Urothelium cell line (cell line): ENCODE measurements at places on chromosomes 5 and 9.

GRCh38 chr5:131511934-131512333, 123.1 kb downstream of the RAPGEF6 start:
- no peak for DNase-seq

DNA sequence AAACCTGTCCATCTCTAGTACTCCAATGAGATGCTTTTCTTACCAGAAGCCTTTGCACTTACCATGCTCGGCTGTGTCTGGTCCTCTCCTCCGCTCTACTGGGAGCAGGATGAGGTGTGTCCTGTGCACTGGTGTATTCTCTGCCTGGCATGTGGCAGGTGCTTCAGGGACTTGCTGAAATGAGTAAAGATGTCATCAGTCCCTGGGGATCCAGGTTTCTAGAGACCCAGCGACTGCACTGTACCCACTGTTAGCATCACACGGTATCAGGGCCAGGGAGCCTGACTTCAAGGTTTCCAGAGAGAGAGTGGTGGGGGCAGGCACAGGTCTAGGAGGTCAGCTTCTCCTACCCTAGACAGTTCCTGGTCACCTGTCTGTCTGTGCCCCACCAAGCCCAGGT, 10.5 kb downstream of the PTTG1 start:
- DNase-seq = no peak

GRCh38 chr9:121242219-121242958, 25.6 kb upstream of the GSN start:
- DNase-seq = no peak

DNA sequence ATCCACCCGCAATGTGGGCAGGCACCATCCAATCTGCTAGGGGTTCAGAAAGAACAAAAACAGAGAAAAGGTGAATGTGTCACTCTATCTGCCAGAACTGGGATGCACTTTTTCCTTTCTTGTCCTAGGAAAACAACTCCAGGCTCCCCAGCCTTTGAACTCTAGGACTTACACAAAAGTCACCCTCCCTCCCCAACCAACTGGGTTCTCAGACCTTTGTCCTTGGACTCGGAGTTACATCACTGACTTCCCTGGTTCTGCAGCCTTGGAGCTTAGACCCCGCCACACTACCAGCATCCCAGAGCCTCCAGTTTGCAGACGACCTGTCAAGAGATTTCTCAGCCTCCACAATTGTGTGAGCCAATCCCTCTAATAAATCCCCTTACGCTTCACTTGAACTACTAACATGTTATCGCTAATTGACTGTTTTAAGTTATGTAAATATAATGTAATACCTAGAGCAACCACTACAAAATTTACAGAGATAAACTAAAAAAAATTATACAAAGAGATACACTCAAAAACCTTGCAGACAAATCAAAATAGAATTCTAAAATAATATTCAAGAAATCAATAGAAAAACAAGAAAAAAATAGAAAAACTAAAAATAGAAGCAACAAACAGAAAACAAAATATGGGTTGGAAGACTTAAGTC, 5.3 kb upstream of the UBLCP1 start:
- no peak for DNase-seq

DNA sequence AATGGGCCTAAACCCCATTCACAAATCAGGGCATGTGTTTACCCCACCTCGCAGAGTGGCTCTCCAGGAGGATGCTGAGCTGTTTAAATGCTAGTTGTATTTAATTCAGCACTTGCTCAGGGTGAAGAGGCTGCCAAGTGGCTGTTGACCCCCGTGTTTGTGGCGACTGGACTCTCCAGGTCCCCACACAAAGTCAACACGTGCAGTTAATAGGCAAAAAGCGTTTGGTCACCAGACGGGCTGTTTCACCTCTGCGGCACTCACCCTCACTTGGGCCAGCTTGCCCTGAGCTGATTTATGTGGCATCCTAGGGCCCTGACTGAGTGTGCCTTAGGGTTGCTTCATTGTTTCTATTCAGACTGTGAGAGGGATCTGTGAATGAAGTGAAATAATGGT, 152.3 kb downstream of the GAS1 start:
- DNase-seq = no peak

DNA sequence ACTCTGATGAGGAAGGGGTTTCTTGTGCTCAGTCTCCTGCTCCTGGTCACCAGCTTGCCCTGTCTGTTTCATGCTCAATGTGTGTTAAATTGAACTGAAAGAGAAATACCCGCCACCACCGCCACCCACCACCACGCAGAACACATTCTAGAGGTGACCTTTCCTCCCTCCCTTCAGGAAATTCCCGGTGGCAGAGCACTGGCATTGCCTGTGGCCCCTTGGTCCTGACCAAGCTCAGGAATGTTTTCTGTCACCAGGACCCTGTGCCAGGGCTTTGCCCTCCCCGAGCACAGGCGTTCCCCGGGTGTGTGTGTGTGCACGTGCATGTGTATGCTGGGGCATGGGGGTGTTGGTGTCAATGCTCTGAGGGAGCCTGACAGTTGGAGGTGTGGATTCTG, 10.2 kb upstream of the SLC25A51 start:
- DNase-seq = no peak

GRCh38 chr5:172669386-172670004, 28.4 kb downstream of the NEURL1B start:
- no peak for DNase-seq

DNA sequence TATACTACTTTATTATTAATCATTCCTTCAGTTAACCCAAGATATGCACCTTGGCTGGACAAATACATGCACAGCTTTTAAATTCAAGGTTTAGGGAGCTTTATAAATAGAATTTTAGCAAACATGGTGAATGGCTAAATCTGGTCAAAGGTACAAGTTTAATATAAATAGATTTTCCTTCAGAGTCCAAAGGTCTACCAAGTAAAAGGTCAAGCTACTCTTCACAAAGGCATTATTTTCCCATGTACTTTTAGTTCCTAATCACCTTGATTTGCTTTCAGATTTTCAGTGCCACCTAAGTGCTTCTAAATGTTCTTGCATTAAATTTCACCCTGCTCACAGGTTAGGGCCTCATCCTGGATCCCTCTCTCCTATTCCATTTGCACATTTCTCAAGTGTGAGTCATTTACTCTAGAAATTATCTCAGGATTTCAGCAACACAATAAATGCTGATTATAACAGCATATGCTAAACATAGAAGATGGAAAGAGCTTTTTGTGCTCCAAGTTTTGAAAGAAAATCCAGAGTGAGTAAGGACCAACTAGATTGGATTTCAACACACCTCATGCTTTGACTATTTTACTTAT, 459.4 kb upstream of the ITGA1 start:
- no peak for DNase-seq

DNA sequence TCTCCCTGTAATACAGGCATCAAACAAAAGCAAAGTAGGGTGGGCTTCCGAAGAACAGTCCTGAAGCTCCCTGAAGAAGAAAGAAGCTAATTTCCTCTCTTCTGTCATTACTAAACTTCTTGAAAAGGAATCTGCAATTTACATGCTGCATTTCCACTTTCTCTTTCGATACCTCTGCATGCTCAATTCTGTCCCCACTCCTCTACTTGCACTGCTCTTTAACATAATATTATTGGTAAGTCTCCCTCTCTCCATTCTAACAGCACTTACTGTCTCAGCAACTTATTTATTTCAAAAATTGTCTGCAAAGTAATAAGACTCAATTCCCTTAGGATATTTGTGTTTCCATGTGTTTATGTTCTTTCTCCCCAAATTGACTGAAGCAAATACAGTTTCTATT, 3.9 kb upstream of the PLPP1 start:
- DNase-seq = no peak

GRCh38 chr5:141668601-141669265, 13.3 kb downstream of the ARAP3 start:
- no peak for DNase-seq

- DNase-seq = no peak
These were observed 244.3 kb downstream of the DENND1A start for GRCh38 chr9:123685489-123686083.

- DNase-seq = peak; percentile 59
These were observed 92.3 kb downstream of the DAP start for GRCh38 chr5:10668697-10669096.

- DNase-seq = no peak
These were observed 153.1 kb downstream of the CCDC192 start for GRCh38 chr5:127856292-127856691.

DNA sequence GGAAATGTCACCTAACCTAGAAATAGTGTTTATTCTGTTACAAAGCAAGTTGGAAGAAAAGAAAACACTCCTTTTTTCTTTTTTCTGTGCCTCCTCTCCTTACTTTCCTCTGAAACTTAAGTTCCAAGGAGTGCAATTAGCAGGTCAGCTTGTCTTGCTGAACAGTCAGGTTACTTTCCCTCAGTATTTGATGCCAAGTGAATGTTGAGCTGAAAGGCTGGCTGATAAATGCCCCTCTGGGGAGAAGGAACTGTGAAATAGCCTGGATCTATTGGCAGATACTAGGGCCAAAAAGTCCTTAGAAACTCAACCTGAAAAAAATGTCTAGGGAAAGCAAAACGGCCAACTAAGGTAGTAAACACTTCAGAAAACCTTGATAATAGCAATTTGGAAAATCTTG, 43.6 kb downstream of the GRIA1 start:
- DNase-seq = no peak

- peak; percentile 17 for DNase-seq
These were observed 519 bp downstream of the ZER1 start for GRCh38 chr9:128771094-128771721.

DNA sequence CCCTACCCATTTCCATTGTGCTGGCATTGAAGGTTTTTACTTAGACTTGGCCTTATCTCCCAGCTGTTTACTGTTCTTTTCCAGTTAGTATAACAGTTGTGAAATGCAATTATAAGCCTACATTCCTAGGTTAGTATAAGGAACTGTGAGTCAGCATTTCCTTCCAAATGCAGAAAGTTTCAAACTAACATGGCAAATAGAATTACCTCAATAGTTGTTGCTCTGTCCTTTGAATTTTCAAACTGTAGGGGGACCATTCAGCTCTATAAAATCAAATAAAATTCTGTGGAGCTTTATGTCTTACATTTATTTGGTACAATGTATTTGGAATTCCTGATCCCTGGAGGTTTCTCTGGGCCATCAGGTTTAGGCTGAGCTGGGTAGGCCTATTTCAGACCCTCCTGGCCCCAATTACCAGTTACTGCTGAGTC, 47.2 kb downstream of the ARHGEF28 start:
- DNase-seq = no peak

DNA sequence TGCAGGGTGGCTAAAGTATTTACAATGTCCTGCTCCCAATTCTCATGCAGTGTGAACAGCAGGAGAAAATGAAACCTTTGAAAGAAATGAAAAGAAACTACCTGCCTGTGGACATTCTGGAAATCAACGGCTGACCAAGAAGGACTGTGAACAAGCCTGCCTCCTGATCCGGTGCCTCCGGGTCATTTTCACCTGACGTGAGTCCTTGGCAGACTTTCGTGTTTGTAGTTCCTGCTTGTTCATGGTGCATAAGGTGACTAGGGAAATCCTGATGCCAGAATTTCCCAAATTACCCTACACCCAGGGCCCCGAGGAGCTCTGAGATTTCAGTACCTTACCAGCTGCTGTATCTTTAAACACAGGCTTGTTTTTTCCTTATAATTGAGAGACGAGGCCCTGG, 317.5 kb downstream of the TLE1 start:
- no peak for DNase-seq

DNA sequence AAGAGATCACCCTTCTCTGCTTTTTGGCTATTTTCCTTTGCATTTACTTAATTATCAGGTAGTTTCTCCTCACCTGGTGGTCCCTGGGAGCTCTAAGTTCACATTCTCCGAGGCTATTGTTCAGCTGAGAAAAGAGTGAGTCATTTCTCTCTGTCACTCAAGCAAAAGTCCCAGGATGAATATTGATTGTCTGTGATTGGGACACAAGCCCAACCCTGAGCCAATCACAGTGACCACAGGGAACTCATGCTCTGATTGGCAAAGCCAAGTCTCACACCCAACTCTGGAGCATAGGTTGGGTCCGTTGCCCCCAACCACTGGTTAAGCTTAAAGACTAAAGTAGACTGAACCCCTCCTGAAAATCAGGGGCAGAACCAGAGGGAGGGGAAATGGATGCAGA, 27.8 kb upstream of the FAT2 start:
- no peak for DNase-seq

DNA sequence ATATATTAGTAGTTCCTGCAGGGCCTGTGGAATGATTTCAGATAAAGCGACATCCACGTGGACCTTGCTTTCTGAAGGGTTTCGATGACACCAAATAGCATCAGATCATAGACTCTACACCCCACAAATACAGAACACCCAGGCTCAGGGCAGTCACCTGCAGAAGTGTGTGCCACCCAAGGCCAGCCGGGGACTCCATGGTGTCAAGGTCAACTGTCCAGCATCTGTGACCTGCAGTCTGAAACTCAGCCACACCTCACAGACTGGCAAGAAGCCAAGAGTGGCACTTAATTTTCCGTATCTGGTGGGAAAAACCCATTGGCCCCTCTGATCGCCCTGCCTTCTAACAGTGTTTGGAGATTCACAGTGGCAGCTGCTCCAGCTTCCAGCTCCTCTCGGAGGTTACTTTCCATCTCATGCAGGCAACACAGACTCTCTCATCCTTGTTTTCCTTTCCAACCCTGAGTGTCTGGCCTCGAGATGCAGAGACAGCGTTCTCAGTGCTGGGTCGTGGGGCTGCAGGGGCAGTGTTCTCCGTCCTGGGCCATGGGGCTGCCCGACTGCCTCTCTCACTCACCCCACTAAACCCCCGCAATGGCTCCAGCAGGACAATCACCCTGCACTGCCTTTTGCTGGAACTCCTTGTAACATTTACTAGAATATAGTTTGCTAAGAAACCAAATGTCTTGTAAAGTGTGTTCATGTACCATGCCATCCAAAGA, 221.9 kb downstream of the IRX2 start:
- no peak for DNase-seq

DNA sequence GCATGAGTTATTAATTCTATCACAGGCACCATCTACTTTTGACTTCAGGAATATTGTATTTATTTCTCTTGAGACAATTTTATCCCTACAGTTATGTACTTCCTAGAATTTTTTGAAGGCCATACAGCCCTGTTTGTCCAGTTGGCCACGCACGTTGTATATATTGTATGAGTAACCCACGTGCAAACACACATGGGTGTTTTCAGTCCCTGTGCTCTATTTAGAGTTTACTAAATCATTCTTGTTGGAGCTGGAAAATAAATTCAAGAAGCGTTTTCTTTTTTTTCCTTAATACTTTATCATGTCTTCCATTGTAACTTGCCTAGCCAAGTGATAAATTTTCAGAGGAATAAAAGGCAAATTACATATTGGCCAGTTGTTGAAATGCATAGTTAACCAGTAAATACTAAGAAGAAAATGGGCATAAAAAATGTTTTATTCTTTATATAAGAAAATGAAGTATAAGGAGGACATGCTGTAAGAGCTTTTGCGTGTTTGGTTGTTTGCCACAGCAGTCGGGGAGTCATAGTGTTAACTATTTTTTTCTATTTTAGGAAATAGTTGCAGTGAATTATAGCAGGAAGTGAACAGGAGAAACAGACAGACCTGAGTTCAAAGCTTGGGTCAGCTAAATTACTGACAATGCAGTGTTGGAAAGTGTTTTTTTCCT, 86.4 kb upstream of the MINAR2 start:
- no peak for DNase-seq

DNA sequence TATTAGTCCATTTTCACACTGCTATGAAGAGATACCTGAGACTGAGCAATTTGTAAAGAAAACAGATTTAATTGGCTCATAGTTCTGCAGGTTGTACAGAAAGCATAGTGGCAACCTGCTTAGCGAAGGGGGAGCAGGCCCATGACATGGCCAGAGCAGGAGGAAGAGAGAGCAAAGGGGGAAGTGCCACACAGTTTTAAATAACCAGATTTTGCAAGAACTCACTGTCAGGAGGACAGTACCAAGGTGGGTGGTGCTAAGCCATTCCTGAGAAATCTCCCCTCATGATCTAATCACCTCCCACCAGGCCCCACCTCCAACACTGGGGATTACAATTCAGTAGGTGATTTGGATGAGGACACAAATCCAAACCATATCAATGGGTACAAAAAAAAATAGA, 16.8 kb upstream of the PCSK5 start:
- DNase-seq = no peak
